ENCODE measurements at places on chromosomes 7 and 10.

DNA sequence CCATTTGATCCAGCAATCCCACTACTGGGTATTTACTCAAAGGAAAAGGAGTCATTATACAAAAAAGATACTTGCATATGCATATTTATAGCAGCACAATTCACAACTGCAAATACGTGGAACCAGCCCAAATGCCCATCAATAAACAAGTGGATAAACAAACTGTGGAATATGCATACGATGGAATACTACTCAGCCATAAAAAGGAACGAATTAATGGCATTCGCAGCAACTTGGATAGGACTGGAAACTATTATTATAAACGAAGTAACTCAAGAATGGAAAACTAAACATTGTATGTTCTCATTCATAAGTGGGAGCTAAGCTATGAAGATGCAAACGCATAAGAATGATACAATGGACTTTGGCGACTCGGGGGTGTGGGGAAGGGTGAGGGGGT, 108.6 kb downstream of the MICU1 start:
- DNase-seq: no peak

GRCh38 chr7:127447326-127447945, 54.9 kb upstream of the ZNF800 start:
- peak; percentile 24 for DNase-seq

DNA sequence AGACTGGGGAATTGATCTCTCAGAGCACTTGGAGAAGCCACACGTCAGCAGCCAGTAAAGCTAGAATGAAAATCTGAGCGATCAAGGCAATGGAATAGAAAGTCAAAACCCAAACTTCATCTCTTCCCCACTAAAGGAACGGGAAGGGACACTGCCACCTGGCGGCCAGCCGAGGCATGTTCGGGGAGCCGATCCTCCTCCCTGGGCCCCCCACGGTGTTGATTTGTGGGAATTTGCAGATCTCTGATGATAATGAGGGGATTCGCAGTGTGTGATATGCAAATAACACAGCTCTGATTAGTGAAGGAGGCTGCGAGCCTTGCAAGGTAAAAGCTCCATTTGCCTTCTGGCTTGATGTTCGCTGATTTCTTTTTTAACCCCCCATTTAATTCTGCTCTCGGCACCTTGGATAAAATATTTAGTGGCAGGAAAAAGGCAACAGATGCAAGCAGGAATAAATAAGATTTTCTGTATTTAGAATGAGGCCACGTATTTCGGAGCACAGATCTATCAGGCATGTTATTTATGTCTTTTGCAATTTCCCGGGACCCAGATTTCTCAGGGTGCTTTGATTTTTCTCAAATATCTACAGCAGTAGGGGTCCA, 258.6 kb downstream of the PAXIP1 start:
- DNase-seq: no peak

DNA sequence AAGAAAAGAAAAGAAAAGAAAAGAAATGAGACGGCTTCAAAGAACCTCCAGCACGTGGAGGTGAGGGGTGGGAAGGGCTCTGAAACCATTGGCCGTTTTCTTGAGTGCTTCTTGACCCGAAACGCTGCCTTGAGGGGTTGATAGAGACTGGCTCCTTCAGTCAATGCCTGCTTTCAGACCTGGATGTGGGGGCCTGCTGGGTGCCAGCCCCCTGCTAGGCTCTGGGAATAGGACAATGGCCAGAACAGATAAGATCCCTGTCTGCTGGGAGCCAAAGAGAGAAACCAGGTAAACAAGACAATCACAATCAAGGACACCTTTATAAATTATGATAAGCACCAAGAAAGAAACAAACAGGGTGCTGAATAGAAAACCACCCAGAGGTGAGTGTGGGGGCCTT, 27.7 kb downstream of the ZMIZ1 start:
- DNase-seq: no peak

- no peak for DNase-seq
Observed at GRCh38 chr7:70726951-70727378, 405.0 kb upstream of the GALNT17 start.

GRCh38 chr10:63438506-63439498, 27.0 kb downstream of the JMJD1C start:
- DNase-seq: no peak

GRCh38 chr10:9175200-9175599, 1120.7 kb downstream of the GATA3 start:
- DNase-seq: no peak

- no peak for DNase-seq
Observed at GRCh38 chr10:34305189-34305588, 509.9 kb downstream of the PARD3 start.

GRCh38 chr10:124403548-124403947, 15.2 kb downstream of the OAT start:
- no peak for DNase-seq

- DNase-seq: no peak
Observed at GRCh38 chr7:157523371-157523765, 186.6 kb downstream of the DNAJB6 start.

- DNase-seq: peak; percentile 10
Observed at GRCh38 chr7:77537778-77538280, 734 bp downstream of the PTPN12 start.

DNA sequence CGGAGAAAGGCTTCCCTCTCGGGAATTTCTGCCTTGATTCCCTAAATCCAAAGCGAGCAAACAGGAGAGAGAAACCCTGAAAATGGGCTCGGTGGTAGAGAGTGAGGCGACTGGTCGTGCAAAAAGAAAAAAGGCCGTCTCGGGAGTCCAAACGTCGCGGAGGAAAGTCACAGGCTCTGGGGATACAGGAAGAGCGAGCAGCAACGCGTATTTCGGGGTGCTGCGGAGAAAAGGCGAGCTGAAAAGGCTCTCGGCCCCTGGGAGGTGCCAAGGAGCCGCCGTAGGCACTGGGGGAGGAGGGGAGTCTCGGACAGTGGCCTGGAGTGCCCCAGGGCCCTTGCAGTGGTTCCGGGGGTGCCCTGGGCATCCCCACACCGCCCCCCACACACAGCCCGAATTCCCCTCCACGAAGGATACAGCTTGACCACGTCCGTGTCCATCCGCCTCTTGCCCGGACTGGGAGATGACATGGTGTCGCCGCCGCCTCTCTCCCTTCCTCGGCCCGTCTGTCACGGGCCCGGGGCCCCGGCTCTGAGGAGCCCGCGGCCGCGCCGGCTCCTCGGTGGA, 591 bp downstream of the UBE2H start:
- DNase-seq: peak; percentile 2

DNA sequence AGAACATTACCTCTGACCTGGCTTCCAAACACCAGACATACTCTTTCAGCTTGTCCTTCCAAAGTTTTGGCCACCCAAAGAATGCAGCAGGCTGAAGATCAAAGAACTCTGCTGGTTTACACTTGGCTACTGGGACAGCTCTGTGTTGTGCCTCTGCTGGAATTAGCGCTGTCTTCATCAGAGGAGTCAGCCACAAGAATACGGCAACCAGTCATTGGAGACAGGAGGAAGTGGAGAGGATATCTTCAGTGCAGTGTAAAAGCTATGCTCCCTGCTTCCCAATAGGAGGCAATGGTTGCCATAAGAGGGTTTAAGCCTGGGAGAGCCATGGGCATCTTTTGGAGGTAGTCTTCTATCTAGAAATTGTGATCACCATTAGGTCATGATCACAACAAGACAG, 126.7 kb upstream of the WNT16 start:
- DNase-seq: no peak

- DNase-seq: no peak
Observed at GRCh38 chr7:50174948-50175347, 81.9 kb upstream of the ZPBP start.

DNA sequence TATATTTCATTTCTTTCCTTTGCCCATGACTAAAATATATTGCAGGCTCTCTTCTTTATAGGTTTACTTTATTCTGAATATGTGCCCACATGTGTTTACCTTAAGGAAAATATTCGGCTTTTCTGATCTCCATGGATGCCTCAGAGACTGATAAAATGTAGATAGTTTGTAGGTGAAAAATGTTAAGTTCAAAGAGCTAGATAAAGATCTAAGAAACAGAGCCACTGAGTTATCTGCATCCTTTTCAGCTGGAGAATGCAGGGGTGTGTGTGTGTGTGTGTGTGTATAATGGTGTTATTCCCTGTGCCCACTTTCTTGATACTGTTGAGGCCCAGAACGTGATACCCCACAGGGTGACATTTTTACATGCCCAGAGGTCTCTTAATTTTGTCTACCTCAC, 150.8 kb downstream of the LRRC4 start:
- no peak for DNase-seq

DNA sequence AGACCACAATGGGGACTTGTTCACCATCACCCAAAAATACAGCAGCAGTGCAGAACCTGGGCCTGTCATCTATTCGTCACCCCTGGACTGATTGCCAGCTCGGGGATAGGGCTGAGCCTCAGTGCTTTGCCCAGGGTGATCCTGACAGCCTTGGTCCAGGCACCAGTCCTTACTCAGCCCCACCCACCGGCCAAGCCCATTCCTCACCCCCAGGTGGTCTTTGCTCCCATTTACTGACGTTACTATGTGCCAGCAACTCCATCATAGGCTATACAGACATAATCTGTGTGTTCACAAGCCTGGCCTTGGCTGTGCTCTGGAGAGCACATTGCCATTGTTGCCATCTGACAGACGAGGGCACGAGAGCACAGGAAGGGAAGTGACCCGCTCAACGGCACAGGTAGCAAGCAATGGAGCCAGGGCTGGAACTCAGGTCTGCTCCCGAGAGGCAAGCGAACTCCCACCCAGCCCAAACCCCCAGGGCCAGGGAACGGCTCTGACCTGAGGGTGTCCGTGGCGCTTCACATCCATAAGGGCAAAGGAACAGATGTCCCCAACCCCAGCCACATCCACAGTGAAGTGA, 6.8 kb downstream of the ATG9B start:
- DNase-seq: no peak

GRCh38 chr10:104045151-104046089, 40.3 kb downstream of the COL17A1 start:
- DNase-seq: no peak

DNA sequence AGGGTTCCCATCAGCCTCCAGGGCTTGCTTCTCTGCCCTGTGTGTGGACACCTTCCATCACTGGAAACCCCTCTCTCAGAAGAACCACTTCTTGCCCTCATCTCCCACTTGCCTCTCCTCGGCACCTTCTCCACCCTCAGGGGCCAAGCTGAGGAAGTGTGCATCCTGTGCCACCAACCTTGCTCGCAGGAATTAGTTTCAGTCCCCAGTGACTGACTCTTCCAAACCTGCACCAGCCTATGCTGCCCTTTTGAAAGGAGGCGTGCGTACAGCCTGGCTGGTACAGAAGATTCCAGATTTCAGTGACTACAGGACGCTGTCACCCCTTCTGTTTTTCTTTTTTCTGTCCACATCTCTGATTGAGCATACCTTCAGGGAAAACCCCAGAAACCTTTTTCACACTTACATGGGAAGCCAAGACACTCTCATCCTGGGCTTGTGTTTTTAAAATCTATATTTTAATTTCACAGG, 67.1 kb downstream of the IKZF1 start:
- DNase-seq: no peak

GRCh38 chr10:28732091-28732490, 54.8 kb downstream of the BAMBI start:
- DNase-seq: no peak

DNA sequence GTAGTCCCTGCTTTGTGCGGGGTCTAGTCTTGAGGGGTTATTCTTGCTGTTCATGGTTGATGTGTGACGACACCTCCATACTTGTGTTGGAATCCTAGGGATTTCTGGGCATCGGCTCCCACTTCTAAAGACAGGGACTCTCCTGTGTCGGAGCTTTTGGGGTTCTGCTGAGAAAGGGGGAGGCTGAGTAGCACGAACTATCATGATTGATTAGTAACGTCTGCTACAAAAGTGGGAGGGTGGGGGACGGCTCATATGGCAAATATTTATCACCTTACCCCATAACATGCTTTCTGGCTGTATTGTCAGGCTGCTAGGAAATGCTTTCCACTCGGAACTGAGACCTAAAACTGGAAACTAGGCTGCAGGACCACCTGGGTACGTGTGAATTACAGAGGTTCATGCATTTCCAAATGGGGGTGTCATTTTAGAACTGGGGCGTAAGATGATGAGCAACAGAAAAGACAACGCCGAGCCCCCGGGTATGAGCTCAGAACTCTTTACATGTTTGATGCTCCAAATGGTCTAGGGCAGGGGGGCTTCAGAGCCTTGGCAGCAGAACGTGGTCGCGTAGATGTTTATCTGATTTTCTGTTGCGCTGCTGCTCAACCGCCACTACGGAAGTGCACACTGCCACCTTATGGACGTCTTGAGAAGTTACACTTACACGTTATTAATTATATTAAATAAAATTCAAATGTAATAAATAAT, 15.1 kb upstream of the NME8 start:
- peak; percentile 17 for DNase-seq

- DNase-seq: no peak
Observed at GRCh38 chr7:70092314-70093204, 494.3 kb downstream of the AUTS2 start.

DNA sequence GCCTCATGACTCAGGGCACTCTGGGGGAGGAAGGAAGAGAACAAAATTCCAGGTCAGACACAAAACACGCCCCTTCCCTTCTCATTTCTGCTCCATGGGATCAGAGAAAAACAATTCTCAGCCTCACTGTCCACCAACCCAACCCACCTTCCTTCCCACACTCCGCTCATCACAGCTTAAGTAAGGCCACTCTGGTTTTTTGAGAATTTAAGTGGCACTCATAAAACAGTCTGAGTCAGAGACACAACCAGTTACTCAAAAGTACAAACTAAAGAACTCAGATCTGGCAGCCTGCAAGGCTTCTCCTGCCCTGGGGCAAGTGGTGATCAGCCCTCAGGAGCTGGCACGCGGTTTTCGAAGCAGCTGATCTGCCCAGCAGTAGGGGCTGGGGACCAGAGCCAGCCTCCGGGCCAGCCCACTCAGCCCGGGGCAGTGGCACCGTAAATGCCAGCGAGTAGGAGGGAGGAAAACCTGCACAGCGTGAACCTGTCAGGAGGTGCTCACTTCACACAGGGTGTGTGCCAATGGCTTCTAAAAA, 39.1 kb upstream of the ABLIM1 start:
- DNase-seq: no peak

- DNase-seq: no peak
Observed at GRCh38 chr7:30627026-30627425, 32.3 kb downstream of the GARS1 start.

DNA sequence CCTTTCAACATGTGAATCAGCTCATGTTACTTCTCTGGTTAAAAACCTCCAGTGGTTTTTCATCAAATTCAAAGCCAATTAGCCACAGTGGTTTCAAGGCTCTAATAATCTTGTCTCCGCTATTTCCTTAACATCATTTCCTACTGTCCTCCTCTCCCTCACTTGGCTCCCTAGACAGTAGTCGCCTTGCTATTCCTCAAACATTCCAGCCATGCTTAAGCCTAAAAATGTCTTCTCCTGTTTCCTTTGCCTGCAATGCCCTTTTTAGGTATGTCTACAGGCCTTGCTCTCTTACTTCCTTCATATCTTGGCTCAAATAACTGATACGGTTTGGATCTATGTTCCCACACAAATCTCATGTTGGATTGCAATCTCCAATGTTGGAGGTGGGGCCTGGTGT, 779.4 kb upstream of the LRRN3 start:
- DNase-seq: no peak

Measured in activated T-cell treated with anti-CD3 and anti-CD28 coated beads for 4 hours (primary cell).